ENCODE measurements at places on chromosomes 5 and 9.

GRCh38 chr5:129904102-129904666 lies at the start of gene CHSY3:
Gene CHSY3, plus strand, starts transcription at chr5:129904465.
- DNase-seq: peak; percentile 67

DNA sequence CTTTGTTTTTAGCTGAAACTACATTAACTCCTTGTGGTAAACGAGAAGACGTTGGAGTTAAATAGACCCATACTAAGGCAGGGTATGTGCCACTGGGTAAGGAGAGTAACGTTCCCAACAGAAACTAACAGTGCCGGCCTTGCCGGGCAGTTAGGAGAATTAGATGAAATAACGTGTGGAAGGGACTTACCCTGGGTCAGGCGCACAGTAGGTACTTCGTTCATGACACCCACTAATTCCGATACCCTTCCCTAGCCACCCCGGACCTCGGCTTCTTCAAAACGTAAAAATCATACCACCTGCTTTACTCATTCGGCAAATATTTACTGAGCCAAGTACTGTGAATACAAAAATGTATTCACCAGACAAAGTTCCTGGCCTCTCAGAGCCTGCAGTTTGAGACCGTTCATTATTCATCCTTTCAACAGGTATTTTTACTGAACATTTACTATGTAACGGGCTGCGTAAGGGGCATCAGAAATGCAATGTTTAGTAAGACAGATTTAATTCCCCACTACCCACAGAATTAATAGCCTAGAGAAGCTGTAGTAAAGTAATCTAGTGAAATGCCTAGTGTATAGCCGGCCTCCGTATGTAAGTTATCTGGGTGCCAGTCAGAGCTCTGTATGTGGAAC lies 3.2 kb upstream of the SMIM23 start:
- no peak for DNase-seq

GRCh38 chr5:180823940-180824629 lies 21.5 kb upstream of the MGAT1 start:
- no peak for DNase-seq

DNA sequence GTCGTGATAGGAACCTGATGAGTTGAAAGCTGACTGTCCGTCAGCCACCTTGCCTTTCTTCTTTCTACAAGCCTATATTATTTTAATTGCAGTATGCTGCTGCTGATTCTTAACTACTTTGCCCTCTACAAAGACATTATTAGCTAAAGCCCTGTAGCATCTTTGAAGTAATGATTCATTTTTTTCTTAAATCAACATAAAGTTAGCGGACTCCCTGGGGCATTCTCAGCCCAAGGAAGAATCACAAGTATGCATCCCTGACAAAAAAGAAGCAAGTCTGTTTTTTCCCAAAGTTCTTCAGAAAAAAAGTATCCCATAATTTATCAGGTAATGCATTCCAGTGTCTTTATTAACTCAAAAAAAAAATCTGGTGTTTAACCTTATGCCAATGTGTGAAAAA lies 69.5 kb upstream of the TAS2R1 start:
- DNase-seq: no peak

GRCh38 chr5:154291917-154292316 lies 101.4 kb downstream of the GALNT10 start:
- no peak for DNase-seq

DNA sequence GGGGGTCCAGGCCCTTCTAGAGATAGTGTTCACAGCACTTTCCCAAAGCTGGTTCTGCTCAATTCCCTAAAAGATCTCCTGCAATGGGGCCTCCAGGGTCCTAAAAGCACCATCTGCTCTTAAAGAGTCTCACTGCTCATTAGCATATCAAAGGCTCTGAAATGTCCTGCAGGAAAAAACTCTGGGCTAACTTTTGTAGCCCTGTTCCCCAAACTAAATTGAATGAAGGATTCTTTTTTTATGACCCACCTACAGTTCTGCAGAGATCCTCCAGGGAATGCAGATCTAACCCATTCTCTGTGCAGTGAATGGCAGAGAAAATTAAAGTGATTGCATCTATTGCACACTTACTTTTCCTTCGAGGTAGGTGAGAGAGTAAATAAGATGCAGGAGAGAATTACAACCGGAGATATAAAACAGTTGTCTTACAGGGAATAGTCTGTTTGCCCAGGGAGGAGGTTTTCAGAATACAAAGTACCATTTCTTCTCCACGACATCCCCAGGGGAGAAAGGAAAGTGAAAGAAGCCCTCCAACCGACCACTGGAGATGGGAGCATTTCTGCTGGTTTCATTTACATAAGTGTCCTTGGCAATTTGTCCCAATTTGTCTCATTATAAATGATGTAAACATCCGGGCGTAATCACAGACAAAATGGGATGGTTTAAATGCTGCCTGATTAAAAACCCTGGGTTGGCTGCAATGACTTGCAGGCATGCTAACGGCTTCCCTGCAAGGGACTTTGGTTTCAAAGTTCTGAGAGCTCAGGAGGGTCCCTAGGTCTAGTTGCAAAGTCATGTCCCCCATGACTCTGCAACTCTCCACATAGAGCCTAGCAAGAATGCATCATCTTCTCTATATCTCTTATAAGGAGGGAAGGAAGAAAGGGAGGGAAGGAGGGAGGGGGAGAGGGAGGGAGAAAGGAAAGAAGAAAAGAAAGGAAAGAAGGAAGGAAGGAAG lies 114.0 kb downstream of the KCNIP1 start:
- no peak for DNase-seq

- no peak for DNase-seq
These were observed 135.5 kb upstream of the CPEB4 start for GRCh38 chr5:173752653-173753052.

- DNase-seq: no peak
These were observed 33.3 kb upstream of the SLCO6A1 start for GRCh38 chr5:102532123-102532522.

DNA sequence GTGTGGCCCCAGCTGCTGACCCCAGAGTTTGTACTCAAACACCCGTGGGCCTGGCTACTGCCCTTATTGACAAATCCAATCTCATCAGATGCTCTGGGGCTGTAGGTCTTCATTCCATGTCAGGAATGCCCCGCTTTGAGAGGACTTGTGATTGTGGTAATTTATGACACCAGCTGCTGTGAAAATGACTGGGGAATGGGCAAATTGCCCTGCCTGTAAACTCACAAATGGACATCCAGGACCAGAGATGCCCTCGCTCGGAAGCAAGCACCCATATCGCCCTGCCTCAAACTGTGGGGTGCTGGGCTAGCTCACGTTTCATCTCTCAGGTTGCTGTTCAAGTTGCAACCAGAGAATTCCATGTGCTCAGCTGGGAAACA lies 225.9 kb upstream of the MAP3K1 start:
- no peak for DNase-seq

DNA sequence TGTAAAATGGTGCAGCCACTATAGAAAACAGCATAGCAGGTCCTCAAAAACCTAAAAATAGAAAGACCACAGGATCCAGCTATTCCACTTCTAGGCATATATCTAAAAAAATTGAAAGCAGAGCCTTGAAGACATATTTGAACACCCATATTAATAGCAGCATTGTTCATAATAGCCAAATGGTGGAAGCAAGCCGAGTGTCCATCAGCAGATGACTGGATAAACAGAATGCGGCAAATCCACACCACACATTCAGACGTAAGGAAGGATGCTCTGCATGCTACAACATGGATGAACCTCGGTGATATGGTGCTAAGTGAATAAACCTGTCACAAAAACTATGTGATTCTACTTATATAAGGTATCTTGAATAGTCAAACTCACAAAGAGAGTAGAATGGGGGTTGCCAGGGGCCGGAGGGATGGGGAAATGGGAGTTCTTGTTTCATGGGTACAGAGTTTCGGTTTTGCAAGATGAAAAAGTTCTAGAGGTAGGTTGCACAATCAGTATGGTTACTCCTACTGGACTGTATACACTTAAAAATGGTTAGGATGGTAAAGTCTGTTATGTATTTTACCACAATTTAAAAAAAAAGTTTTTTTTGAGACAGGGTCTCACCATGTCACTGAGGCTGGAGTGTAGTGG lies 17.1 kb upstream of the HSD17B3 start:
- no peak for DNase-seq

DNA sequence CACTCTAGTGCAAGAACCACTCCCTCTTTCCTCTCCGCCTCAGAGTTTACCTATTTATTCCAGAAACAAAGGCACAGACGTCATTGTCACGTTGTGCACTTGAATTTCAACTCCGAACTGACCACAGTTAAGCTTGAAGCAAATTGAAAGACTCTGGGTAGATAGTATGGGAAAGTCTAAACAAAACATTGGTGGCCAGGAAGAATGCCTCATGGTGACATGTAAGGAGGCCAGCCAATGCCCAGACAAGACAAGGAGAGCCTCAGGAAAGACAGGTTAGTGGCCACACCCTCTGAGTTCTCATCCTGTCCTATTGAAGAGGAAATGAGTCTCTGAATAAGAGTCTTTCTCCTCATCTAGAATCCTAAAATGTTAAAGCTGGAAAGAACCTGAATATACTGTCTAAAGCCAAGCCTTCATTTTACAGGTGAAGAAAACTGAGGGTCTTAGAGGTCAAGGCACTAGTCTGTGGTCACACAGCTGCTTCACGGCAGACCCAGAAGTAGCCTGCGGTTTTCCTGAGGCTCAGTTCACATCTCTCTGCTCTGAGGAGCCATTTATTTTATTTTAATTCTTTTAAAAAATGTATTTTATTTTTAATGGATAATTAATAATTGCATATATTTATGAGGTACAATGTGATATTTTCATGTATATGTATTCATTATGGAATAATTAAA lies 30.2 kb downstream of the ZFAND5 start:
- DNase-seq: no peak

DNA sequence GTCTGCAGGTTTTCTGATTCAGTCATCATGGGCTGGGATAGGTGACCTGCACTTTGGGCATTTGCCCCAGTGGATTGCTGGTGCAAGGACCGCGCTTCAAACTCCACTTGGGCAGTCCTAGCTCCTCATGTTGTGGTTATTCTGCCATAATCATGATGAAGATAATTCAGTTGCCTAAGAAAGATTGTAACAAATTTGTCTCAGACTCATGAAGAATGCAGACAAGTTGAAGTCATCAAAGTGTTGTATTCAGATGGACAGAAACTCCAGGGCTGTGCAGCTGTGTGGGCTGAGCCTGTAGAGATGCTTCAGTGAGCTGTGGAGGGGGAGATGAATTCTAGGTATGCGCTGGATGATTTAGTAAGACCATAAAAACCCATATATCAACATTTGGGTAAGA lies 38.5 kb downstream of the TARS1 start:
- DNase-seq: no peak

DNA sequence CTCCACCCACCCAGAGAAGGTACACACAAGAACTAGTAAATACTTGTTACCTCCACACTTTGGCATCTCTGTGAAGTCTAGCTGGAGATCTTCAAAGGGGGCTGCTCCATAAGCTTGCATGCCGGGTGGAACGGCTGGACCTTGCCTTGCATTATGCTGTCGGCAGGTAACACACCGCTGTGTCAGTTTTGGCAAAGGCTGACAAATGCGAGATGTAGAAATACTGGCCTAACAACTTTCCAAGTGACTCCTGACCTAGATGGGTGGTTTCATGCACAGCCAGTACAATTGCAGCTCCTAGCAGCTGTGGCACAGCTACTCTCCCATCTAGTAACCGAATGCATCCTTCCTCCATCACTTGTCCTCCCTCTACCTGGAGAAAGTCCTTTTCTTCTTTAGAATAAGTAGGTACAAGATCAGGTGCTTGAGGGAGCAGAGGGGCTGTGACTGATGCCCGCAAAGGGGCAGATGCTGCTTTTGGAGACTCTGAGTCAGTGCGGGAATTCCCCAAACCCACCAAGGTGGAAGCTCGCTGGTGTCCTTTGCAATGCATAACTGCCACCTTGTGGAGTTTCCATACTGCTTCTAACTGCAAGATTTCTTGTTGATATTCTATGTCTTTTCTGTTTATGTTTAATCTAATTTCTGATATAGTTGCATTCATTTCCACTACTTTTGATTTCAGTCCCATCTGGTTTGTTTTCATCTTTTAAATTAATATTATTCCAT lies 78.4 kb downstream of the TMEM161B start:
- DNase-seq: peak; percentile 61

GRCh38 chr9:21679432-21679831 lies 123.0 kb upstream of the MTAP start:
- no peak for DNase-seq

GRCh38 chr5:124878583-124879342 lies 132.3 kb upstream of the ZNF608 start:
- no peak for DNase-seq

DNA sequence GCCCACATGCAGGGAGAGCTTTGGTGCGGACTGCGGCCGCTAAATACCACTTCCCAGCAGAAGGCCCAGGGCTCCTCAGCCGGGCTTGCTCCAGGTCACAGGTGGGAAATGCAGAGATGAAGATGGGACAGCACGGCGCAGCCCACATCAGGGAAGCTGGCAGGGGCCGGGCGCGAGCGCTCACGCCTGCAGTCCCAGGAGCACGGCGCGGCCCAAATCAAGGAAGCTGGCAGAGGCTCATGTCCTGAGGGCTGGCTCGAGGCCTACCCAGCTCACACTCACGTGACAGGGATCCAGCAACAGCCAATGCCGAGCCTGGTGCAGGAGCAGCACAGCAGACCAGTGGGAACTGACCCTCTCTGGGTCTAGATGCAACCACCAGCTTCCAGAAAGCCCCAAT lies 16.3 kb downstream of the LPCAT1 start:
- DNase-seq: no peak

DNA sequence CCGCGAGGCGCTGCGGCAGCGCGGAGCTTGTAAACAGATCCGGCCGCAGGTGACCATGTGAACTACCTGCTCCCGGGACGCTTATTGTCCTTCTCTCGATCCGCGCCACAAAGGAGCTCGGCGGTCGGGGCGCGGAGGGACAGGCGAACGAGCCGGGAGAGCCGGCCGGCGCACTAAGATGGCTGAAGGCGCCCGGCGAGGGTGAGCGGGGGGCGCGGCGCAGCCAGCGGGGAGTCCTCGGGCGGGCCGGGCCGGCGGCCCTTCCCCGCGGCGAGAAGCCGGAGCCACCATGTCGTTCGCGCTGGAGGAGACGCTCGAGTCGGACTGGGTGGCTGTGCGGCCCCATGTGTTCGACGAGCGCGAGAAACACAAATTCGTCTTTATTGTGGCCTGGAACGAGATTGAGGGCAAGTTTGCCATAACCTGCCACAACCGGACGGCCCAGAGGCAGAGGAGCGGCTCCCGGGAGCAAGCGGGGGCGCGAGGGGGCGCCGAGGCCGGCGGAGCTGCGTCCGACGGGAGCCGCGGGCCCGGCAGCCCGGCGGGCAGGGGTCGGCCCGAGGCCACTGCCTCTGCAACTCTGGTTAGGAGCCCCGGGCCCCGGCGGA lies 535 bp downstream of the JMY start:
- DNase-seq: no peak

GRCh38 chr5:52893105-52893504 lies 96.0 kb upstream of the ITGA2 start:
- no peak for DNase-seq

GRCh38 chr9:132908635-132909034 lies 29.9 kb downstream of the SPACA9 start:
- no peak for DNase-seq

- no peak for DNase-seq
These were observed 163.6 kb downstream of the MEF2C start for GRCh38 chr5:88719434-88719833.

- no peak for DNase-seq
These were observed 437.0 kb downstream of the PIK3R1 start for GRCh38 chr5:68652534-68652965.

All from activated CD8-positive, alpha-beta memory T cell treated with anti-CD3 and anti-CD28 coated beads for 24 hours (primary cell).